ENCODE measurements at places on chromosomes 12 and 14.

DNA sequence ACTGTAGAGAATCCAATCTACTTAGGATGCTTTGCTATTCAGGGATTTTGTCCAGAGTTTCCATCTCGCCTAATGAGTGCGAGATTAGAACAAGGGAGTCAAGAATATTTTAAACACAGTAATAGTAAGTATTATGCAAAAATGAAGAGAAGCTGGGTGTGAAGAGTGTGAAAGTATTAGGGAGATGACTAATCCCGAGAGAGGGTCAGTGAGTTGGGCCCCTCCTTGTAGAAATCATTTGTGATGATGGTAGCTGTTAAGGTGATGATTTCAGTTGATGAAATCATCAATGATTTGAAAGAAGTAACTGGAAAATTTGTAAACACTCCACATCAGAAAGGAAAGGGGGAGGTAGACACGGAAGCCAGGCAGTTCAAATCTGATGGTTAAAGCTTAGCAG is 478.9 kb upstream of the MGAT4C start:
- no peak for DNase-seq

DNA sequence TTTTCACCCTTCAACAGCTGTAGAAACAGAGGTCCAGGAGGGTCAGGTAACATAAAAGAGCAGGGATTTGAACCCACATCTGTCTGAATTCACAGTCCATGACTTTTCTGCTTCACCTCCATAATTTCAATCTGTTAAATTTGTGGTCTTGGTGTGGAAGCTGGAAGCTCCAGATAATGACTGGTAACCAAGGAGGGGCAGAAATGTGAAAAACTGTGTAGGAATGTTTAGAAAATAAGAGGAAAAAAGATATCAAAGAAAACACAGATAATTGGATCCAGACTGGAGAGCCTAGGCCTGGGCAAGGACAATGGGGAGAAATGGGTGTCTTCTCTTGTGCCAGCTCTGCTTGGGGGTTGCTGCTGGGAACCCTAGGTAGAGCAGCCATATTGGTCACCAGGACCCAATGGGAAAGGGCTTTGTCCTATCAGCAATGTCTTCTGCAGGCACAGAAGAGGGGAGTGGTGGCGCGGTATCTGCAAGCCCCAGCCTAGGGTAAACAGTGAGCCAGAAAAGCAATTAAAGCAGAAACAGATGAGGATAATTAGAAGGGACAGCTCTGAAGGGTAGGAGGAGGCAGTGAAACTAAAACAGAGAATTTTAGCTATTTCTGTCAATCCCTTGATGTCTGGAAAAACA is 54.3 kb upstream of the CCDC91 start:
- no peak for DNase-seq

GRCh38 chr14:68666899-68667298 is 126.0 kb downstream of the ZFP36L1 start:
- no peak for DNase-seq

DNA sequence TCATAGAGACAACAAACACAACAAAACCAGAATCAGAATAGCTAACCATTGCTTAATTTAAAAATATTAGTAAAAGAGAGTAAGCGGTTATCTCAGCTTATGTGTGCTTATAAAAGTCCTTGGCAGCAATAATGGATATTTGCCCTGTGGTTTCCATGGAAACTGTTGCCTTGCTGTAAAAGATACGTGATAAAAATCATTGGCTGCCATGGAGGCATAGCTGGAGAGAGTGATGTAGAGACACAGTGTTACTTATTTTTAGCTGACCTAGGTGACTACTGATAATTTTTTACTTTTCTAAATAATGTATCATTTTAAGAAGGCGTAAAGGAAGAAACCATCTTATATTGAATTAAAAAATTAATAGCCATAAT is 92.9 kb downstream of the ERC1 start:
- no peak for DNase-seq

DNA sequence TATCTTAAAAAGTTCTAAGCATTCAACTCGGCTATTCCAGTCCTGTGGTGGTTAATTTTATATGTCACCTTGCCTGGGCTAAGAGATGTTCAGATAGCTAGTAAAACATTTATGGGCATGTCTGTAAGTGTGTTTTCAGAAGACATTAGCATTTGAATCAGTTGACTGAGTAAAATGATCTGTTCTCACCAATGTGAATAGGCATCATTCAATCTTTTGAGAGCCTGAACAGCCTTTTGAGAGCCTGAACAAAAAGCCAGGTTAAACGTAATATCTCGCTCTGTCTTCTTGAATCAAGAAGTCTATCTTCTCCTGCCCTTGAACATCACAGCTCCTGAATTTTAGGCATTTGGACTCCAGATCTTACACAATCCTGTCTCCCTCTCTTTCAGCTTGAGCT is 1266.1 kb downstream of the LRFN5 start:
- DNase-seq, result no peak

DNA sequence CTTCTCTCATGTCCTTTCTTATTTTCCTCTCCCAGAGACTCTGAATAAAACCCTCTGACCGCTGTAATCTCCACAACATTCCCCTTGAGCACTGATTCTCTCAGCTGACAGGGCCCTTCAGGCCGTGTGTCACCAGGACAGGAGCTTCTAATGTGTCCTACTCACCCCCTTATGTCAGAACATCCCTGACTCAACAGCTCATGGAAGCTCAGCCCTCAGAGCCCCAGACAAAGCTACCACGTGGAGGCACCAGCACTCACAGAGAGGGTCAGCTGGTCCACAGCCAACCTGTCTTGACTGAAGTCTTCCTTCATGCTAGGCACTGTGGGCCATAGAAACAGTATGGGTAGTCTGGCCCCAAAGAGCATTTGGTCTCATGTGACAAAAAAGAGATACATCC is 49.8 kb downstream of the SMUG1 start:
- DNase-seq, result no peak

- DNase-seq, result no peak
Observed at GRCh38 chr12:5915511-5915910, 29.5 kb downstream of the ANO2 start.

- DNase-seq, result no peak
Observed at GRCh38 chr12:96060041-96060440, 24.7 kb upstream of the LTA4H start.

- DNase-seq, result no peak
Observed at GRCh38 chr12:69000074-69000473, 67.1 kb upstream of the CPM start.

DNA sequence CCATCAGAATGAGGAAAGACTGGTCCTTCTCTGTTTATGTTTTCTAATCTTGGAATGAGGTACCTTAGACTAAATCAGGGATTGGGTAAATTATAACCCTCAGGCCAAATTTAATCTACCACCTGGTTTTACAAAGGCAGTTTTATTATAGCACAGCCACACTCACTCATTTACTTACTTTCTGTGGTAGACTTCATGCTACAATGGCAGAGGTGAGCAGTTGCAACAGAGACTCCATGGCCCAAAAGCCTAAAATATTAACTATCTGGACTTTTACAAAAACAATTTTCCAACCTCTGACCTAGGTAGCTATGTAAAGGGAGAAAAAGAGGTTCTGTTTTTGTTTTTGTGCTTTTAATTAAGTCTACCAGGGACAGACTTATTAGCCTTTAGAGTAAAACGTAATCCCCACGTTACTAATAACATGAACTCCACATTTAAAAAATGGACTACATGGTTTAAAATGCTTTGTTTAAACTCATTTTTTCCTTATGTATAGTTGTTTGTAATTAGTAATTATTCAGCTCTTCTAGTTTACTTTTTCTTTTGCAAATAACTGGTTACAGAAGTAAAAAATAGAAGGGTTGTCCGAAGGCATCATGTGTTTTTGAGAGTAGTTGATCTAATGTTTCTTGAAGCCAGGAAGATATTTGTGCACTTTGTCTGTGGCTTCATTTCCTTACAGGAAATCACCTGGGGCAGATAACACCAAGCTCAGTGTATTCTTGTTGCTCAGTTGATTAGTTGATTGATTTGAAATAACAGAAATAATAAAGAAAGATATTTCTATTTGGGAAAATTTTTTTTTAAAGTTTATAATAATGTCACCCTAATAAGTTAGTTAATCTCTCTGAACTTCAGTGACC is 57.6 kb upstream of the ATP2B1 start:
- no peak for DNase-seq

GRCh38 chr12:27464220-27464554 is 17.7 kb downstream of the SMCO2 start:
- DNase-seq, result no peak

DNA sequence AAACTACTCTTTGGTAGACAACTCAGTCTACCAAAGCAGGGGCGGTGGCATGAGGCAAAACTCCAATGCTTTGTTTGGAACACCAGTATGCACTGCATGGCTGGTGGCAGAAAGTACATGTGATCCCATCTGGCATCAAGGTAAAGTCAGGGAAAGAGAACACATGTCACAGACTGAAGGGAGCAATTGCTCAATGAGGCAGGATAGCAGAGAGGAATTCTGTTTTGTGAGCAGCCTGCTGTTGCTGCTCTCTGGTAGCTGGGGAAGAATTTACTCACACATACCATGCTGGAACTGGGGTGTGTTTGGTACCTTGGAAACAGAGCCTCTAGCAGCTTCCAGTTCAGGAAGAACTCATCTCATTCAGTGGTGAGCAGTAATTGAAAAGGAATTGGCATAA is 84.8 kb downstream of the HELB start:
- DNase-seq, result no peak

DNA sequence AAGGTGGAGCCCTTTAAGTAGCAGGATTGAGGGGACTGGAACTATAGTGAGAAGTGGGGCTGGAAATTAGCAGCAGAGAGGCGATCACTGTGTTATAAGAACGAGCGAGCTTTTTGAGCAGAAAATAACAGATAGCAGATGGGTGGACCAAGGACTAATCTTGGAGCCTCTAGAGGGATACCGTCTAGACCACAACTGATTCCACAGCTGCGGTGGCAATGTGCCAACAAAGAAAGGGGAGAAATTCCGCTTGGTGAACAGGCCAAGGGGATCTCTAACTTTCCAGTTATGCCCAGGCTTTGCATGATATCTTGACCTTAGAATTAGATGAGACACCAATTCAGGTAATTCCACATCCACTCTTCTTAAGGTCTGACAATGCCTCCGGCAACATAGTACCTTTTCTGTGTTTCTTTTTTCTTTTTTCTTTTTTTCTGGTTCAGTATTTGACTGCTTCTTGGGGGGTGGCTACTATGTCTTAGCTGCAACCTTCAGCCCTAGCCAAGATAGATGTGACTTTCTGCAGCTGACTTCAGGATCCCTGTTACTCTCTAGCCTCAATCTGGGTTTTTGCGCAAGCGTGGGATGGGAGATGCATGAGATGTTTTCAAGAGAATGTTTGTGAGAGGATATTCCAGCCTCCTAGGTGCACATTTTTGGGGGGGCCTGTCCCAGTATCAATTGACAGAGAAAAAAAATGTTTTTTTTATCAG is 143.4 kb upstream of the CPSF6 start:
- no peak for DNase-seq

- no peak for DNase-seq
Observed at GRCh38 chr12:32893458-32893857, 3.1 kb downstream of the PKP2 start.

DNA sequence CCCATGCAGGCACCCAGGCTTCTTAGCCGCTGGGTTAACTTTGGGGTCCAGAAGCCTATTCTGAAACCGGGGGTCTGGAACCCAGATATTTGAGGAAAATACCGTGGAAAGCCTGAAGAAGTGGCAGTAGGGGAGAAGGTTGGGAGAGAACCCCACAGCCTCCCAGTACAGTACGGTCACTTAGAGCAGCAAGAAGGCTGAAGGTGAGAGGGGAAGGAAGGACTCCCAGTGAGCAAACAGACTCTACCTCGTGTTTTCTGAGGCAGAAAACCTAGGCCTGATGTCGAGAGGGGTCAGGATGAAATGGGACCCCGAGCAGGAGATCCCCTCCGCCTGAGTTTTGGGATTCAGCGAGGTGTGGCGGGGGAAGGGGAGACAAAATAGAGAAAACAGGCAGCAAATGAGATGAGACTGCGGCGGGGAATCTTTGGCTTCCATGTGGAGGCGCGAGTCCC is 10.7 kb upstream of the CALCOCO1 start:
- no peak for DNase-seq

GRCh38 chr14:90060312-90060964 is 1.4 kb upstream of the KCNK13 start:
- no peak for DNase-seq

GRCh38 chr12:68884251-68884650 is 48.7 kb downstream of the CPM start:
- no peak for DNase-seq

GRCh38 chr12:70732287-70732686 is 95.1 kb upstream of the PTPRB start:
- DNase-seq, result no peak

- DNase-seq, result no peak
Observed at GRCh38 chr14:52015411-52016030, 26.2 kb downstream of the RTRAF start.

- no peak for DNase-seq
Observed at GRCh38 chr14:54026671-54027070, 70.0 kb upstream of the BMP4 start.

DNA sequence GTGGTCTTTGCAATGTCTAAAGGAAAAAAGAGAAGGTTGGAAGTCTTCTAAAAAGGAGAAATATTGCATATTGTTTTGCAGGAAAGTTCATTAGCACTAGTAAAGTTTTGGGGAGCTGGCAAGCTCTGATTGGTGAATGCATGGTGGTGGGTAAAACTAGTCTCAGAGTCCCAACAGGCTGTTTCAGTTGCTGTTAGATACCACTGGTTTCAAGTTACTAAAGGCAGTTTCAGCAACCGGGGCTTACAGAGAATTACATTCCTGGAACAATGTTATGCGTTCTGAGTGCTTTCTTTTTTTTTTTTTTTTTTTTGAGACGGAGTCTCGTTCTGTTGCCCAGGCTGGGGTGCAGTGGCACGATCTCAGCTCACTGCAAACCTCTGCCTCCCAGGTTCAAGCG is 208.2 kb downstream of the EPS8 start:
- DNase-seq, result no peak

DNA sequence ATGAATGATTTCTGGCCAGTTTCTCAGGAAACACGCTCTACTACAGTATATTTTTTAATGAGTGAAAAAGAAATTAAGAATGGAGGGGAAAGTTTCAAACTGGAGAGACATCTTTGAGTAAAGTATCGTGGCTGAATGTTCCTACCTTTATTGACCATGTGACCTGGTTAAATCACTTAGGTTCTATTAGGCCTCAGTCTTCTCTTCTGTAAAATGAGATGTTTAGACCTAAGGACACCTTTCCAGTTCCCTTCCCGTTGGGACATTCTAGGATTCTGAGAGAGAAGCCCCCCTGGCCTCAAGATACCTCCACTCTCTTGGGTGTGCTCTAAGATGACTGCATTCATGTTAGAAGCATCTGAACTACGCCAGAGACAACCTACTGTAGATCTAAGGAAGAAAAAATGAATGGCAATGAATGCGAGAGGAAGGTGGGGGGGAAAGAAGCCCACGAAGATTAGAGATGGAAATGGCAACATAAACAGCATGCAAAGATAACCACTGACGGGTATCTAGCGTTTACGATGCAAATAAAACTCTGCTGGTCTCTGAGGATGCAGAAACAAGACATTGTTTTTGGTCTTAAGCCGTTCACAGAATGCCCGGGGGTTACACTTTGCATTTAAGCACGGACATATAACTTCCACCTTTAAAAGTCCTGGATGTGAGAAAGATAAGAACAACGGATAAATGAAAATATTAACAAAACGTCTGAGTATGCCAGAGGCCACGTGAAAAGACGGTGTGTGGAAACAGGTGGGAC is 599 bp upstream of the CPSF6 start:
- DNase-seq, result no peak

GRCh38 chr12:120457133-120457532 is 10.9 kb downstream of the GATC start:
- DNase-seq, result no peak
